Hematopoietic multipotent progenitor cell treated with erythropoietin and hydrocortisone succinate and interleukin-3 and kit ligand, for 4 days (in vitro differentiated cells): ENCODE measurements at places on chromosomes 6 and 20.

GRCh38 chr6:147759536-147759935, 251.0 kb downstream of the SAMD5 start:
- no peak for DNase-seq

GRCh38 chr6:17601386-17601703, 1.2 kb downstream of the FAM8A1 start:
- peak; percentile 24 for DNase-seq

DNA sequence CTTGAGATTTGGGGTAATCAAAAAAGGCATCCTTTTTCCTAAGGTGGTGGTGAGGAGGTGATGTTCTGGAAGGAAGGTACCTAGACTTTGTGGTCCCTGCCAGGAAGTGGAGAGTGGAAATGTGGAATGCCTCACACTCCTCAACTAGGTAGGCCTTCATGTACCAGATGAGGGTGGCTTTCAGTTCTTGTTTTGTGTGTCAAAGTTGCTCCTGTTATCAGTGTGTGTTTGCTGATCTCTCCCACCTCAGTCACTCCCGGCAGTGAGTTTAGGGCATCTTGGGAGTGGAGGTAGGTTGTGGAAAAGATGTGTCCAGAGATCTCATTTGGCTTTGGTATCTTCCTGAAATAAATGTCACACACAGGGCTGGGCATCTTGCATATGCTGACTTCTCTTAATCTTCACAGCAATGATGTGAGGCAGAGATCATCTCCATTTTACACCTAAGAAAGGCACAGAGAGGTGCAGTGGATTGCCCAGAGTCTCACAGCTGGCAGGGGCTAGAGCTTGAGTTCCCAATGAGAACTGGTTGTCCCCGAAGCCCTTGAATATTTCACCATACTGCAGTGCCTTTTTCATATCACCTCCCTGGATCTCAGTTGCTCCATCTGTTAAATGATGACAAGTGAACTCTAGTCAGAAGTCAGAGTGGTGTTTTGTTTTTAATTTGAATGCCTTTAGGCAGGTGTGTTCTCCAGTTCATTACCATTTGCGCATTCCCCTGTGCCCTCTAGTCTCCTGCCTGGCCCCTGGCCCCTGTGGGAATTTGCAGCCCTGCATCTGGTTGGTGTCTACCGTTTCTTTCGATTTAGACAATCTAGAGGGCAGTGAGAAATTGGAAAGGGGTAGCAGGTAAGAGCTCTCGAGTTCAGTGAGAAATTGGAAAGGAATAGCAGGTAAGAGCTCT, 2.9 kb downstream of the PKIG start:
- peak; percentile 60 for DNase-seq

- no peak for DNase-seq
Observed at GRCh38 chr20:19770375-19770774, 12.3 kb downstream of the RIN2 start.

DNA sequence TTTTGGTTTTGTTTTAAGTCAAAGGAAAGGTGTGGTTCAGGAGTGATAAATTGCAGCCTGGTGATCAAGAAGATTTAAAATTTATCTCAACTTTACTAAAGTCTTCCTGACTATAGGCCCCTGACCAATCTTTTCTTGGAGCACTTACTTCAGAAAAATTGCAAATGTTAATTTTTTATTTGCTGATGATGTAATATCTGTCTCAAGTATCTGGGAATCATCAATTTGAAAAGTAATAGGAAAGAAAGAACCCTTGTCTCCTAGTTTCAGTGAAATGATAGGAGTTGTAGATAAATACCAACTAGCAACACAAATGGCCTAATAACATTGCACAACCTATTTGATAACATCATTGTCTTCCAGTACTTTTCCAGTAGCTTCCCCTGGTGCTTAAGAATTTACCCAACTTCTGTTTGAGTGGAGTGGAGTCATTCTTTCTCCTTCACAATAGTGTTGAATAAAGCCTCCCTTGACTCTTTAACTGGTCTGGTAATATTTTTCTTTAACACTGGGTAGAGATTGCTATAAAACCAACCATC, 648.3 kb upstream of the ADGRB3 start:
- DNase-seq, result no peak

DNA sequence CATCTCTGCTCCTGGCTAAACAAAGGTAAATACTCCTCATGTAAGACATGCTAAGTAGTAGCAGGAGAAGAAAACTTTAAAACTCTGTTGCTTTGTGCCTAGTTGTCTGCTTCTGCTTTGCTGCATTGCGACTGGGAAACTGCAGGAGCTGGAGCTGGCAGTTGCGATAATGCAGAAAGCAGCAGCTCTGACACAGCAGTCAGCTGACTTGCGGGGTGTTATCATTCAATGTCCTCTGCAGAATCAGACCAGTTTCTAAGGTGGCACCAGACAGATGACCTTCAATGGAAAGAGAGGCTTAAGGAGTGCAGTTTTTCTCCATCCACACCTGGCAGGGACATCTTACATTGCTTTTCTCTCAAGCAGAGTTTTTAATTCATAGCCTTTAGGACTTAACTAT, 69.9 kb upstream of the SOX4 start:
- DNase-seq, result no peak

- no peak for DNase-seq
Observed at GRCh38 chr6:137536104-137536773, 42.0 kb upstream of the OLIG3 start.

GRCh38 chr6:14294270-14294951, 176.8 kb downstream of the CD83 start:
- DNase-seq, result no peak

GRCh38 chr20:60306551-60306950, 348.3 kb downstream of the CDH26 start:
- no peak for DNase-seq

GRCh38 chr20:34709831-34710567, 5.9 kb downstream of the TP53INP2 start:
- DNase-seq, result peak; percentile 84

- no peak for DNase-seq
Observed at GRCh38 chr6:111971866-111972532, 81.9 kb upstream of the CCN6 start.

DNA sequence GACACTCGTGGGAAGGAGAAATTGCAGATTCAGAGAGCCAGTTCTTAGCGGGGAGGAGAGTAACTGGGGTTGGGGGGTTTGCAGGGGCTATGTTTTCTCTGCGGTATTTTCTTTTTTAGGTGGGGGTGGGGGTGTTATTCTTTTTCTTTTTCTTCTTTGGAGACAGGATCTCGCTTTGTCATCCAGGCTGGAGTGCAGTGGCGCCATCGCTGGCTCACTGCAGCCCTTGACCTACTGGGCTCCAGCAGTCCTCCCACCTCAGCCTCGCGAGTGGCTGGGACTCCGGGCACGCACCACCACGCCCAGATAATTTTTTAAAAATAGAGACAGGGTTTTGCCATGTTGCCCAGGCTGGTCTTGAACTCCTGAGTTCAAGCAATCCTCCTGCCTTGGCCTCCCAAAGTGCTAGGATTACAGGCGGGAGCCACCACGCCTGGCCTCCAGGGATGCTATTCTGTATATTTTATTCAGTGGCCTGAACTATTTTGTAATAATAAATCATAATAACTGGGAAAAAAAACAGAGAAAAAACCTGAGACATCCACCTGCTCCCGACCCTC, 57.3 kb downstream of the UBE2V1 start:
- no peak for DNase-seq

DNA sequence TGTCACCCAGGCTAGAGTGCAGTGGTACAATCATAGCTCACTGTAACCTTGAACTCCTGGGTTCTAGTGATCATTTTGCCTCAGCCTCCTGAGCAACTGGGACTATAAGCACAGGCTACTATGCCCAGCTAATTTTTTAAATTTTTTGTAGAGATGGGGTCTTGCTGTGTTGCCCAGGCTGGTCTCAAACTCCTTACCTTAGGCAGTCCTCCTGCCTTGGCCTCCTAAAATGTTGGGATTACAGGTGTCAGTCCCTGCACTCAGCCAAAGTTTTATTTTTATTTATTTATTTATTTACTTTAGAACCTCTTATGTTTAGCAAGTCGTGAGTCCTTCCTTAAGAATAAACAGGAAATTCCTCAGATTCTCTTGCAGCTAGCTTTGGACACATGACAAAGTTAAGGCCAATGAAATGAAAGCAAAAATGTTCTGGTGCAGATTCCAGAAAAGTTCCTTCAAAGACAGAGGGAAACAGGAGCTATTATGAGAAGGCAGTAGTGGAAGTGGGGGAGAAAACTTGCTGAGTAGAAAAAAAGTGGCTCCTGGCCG, 19.1 kb downstream of the PIM1 start:
- DNase-seq, result peak; percentile 32

GRCh38 chr6:6052216-6052615, 45.5 kb upstream of the NRN1 start:
- no peak for DNase-seq

GRCh38 chr6:124793398-124793797, 168.8 kb upstream of the RNF217 start:
- DNase-seq, result no peak

- no peak for DNase-seq
Observed at GRCh38 chr6:53268858-53269608, 79.7 kb downstream of the ELOVL5 start.

DNA sequence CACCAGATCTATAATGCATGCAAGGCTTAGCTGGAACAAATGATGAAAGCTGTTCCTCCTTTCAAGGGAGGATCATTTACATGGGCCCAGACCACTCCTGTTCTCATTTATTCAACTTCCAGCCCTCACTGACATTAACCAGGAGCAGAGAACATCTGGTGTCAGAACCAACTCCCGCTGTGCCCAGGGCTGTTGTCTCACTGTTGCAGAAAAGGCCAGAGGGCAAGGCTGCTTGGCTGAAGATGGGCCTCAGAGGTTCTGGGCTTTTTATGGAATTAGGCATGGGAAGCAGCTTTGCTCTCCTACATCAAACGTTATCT, 164.2 kb downstream of the GMPR start:
- DNase-seq, result no peak

GRCh38 chr20:48158014-48158413, 372.7 kb upstream of the SULF2 start:
- no peak for DNase-seq

GRCh38 chr6:115551527-115551926, 509.2 kb downstream of the FRK start:
- no peak for DNase-seq

DNA sequence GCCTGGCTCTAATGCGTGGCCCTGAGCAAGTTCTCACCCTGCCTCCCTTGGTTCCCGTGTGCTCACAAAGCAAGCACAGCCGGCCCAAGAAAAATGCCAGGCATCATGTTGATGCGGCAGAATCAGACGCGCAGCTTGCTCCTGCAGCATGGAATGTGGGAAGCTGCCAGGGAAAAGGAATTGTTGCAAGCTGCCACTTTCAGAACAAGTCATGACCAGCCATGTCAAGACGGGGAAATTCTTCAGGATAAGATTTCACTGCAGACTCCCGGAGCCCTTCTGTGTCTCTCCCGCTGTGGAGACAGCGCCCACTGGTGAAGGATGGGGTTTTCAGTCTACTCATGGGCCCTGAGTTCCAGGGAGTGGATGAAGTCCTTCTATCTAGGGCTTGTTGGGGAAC, 4.6 kb downstream of the DACT2 start:
- DNase-seq, result no peak

DNA sequence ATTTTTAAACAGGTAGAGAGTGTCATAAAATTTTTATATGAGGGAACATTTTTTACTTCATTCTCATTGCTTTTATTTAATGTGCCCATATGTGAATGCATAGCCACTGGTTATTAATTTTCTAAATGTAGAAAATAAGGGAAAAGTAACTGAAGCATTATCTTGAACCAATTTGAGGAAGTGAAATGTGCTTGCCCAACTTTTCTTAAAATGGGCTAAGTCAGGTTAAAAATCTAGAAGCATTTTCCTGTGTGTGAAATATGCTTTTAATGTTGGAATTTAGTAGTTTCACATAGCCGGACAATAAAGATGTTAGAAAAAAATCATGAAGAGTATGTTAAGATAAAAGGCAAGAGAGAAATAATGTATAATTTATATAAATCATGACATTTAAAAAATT, 3.8 kb downstream of the SEC23B start:
- peak; percentile 48 for DNase-seq

- no peak for DNase-seq
Observed at GRCh38 chr20:595330-596308, 14.5 kb downstream of the TCF15 start.

DNA sequence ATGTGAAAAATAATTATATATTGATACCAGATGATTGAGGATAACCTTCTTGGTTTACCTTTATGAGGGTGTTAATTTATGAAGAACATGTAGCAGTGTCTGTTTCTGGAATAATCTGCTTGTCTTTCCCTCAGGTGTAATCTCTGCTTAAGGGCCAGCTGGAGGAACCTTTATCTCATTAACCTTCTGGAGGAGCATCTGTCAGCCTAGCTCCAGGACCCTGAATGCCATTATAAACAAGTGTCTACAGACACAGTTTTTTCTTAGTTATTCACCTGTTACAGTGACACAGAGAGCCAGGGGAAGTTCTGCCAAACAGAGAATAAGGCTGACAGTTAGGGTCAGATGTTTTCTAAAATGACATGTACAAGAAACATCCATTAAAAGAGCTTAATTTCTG, at the start of gene IMPG1:
TSS of gene IMPG1 (minus strand) at position 101 of the 400 bp plus-strand sequence. CDS start 174 bp downstream, outside the sequence.
- no peak for DNase-seq

- DNase-seq, result no peak
Observed at GRCh38 chr6:101818051-101818450, 424.5 kb downstream of the GRIK2 start.

- DNase-seq, result peak; percentile 76
Observed at GRCh38 chr6:135185483-135185882, 4.4 kb downstream of the MYB start.

DNA sequence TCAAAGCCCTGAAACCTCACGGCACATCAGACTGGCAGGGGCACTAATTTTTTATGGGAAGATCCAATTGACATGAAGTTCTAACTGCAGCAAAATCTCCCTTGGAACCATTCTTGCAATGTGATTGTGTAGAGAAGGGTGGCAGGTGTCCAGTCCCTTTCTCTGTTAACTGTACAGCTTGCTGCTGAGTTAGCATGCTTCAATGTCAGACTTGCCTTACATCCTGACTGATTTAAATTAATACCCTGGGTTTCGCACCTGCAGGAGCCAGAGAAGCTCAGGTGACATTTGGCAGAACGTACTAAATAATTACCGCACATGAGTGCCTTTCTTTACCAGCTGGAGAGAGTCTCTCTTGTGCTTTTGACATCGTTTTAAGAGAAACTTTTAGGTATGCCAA, 123.0 kb downstream of the DOK5 start:
- no peak for DNase-seq

DNA sequence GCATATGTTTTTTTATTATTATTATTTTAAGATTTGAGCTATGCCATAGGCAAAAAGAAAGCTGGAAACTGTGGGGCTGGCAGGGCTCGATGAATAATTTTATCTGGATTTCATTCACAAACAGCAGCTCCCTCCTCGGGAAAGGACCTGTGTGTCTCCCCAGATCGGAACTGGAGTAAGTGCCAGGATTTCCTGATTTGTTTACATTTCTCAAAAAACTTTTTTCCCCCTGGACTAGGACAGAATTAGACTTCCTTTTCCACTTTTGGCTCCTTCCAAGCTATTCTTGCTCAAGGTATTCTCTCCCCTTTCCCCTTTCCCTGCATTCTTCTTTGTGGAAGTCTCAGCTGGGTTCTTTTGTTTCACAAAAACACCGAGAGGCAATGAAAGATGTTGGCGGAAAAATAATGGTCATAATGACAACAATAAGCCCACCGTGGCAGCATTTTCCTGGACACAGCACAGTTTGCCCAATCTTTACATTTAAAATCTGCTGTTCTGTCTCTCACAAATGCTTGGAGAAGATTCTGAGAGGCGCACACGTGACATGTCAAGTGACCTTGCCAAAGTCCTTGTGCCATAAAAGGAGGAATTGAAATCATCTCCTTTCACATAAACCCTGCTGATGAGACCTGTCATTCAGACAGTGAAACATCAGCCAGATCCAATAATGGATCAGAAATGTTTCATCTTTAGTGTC, 85.8 kb upstream of the PREP start:
- DNase-seq, result no peak

- no peak for DNase-seq
Observed at GRCh38 chr6:123091091-123091895, 95.3 kb downstream of the CLVS2 start.
